ENCODE measurements at places on chromosomes 7 and 10.

- no peak for DNase-seq
Measured at GRCh38 chr7:103862302-103863035, 127.0 kb downstream of the RELN start.

GRCh38 chr10:125983161-125983560 is 86.8 kb downstream of the FANK1 start:
- DNase-seq, result no peak

GRCh38 chr7:44287488-44288380 is 37.7 kb downstream of the CAMK2B start:
- no peak for DNase-seq

GRCh38 chr10:71819441-71819861 is 31.6 kb downstream of the PSAP start:
- DNase-seq, result no peak

DNA sequence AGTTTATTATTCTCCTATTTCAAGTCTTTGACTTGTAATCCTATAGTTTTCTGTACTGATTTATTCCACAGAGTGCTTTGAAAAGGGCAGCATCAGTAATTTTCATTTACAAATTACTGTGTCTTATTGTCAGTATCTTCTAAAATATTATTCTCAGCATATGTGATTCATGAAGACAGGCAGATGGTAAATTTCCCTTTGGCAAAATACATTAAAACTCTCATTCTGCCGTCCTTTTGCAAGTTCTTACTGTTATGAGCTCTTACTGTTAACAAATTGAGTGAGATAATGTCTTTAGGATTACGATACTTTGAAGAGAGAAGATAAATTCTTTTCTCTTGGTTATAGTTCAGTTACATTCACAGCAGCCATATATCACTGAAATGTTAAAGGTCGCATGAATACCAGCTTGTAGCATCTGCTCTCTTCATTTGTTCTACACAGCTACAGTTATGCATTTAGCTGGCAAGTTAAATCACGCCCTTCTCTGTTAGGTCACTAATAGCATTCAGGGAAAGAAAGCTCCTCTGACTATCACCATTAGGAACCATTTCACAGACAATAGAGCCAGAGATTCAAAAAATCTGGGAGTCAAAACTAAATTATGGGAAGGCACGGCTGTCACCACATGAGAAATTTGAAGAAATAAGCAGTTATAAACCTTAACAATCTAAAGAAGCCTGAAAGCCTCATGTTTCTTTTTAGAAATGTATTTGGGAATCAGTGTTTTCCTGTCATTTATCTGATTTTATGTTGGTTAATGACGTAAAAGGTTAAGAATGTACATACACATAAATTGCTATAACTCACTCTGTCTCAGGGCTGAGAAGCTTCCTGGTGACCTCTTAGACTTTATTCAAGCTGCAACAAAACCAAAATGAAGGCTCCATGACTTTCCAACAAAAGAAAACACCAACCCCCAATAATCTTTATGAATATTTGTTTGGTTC is 109.6 kb upstream of the SP4 start:
- no peak for DNase-seq

- no peak for DNase-seq
Measured at GRCh38 chr10:131936736-131937135, 35.9 kb downstream of the PPP2R2D start.

DNA sequence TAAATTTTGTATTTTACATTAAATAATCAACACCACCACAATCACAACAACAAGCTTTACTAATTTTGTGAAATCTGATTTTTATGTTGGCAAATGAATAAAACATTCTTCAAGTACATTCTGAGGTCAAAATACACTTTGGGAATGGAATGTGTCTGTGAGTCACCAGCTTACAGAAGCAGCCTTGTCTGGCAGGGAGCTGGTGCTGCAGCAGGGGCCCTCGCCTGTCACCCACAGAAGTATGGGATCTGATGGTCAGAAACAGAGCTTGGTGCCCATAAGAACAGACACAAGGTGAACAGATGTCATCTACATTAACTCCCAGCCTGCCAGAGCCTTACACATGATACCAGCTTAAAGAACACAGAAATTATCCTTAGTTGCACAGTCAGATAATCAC is 496.9 kb downstream of the CCSER2 start:
- DNase-seq, result no peak

Data from activated CD8-positive, alpha-beta memory T cell treated with anti-CD3 and anti-CD28 coated beads for 48 hours (primary cell).